ENCODE measurements at places on chromosomes 13 and 19. TPM values are rescaled to one million over a fixed set of nuclear protein-coding genes. Genes with fewer than 3 reads are reported as not detected.

GRCh38 chr19:29978080-29978479 lies 36.0 kb downstream of the URI1 start:
- no peak for DNase-seq

DNA sequence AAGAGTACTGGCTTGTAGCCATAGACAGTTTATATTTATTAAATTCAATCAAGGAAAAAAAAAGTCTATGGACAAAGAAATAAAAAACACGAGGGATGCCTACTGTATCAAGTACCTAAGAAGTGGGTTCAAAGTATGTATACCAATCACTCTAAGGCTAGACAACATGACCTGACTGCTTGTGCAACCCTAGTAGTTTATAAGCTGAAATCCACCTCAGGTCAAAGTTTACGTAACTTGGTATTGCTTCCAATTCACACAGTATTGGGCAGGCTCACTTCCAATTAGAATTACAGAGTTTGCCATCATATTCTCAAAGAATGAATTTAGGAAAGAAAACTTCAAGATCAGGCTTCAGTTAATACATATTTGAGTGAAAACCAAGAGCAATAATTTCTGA lies 657.8 kb downstream of the DACH1 start:
- no peak for DNase-seq

DNA sequence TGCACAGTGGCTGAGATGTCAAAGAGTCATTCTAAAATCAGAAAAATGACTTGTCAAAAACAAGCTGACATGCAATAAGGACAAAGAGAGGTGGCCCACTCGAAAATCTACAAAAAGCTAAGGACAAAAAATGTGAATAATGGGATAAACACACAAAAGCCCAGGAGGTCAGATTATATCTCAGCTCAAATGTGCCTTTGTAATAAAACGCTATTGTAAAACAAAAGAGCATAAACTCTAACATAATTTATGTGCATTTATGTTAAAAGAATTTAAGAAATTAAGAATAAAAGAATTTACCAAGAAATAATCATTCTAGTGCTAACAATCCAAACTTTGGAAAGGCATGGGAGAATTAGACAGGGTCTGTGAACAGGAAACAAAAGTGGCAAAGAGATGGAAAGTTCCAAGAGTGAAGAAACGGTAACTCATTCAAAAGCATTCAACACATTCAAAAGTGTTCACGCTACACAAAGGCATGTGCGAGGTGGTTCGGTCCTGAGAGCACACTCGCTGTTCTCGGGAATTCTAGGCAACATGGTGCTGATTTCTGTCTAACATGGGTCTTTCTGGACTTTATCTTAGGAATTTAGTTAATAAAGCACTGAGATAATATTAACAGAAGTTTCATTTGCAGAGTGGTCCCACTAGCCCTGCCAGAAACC lies 197.7 kb downstream of the KATNAL1 start:
- no peak for DNase-seq

- no peak for DNase-seq
Measured at GRCh38 chr13:113634279-113635047, 23.5 kb downstream of the ATP4B start.

The MUC16 gene
- not detected for polyA plus RNA-seq

DNA sequence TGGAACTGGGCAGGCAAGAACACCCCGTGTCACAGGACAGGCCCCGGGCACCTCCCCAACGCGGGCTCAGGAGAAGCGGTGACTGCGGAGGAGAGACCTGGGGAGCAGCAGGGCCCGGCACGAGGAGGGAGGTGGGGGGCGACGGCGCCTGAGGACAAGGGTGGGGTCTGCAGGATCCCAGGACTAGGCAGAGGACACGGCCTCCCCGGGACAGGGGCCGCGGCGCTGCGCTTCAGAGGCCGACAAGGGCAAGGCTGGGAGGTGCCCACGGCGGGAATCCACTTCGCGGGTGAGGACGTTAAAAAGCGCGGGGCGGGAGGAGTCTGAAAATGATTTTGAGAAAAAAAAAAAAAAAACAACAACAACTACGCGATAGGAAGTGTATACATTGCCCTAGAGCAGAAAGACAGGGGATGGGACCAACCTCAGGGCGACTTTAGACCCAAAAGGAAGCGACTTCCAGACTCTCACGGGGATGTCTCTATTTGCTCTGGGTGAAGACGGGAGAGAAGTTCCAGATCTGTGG lies 44.9 kb downstream of the ZNF611 start:
- peak; percentile 41 for DNase-seq

The RFPL4A gene
- not detected for polyA plus RNA-seq

- DNase-seq: no peak
Measured at GRCh38 chr13:97231118-97231828, 9.1 kb downstream of the MBNL2 start.

DNA sequence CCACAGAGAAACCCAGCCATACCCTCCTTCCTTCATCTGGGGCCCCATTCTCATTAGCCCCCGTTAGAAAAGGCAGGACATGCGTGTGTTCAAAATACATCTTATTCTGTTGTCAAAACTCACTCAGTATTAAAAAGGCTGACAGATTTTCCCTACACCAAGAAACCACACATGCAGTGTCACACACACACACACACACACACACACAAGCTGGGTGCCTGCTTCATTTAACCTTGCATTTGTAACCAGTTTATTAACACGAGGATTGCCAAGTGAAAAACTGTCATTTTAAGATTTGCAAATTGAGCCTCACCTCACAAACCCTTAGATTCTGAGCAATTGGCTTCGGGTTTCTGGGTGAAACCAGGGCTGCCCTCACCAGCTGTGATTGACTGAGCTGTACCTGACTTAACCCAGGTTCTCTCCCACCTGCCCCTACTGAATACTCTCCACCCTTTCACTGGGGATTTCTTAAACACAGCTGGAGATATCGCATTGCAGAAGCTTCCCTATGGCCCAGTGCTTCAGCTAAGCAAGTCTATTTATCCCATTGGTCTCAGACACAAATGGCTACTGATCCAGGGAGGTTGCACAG lies 172.7 kb upstream of the ZNF507 start:
- DNase-seq: no peak

DNA sequence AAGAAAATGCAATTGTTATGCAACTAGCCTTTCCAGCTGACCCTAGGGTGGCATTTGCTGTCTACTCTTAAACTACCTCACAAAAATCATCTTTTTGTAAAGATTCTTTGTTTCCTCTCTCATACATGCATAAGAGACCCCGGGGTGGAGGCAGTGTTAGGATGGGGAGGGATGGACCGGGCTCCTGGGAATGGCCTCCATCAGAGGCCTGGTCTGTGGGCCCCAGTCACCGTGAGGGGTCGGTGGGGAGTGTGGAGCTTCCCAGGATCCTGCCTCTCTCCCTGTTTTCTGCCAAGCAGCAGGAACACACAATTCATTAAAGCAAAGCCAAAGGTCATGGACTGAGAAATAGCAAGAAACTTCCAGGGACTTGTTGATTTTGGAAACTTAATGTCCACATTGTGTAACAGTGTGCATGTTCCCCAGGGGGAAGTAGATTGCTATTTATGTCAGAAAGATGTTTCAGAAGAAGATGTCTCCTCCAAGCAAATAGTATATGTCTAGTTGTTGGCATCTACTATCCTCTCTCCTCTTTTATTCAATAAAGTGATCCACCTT lies 241.4 kb downstream of the ENOX1 start:
- DNase-seq: no peak

DNA sequence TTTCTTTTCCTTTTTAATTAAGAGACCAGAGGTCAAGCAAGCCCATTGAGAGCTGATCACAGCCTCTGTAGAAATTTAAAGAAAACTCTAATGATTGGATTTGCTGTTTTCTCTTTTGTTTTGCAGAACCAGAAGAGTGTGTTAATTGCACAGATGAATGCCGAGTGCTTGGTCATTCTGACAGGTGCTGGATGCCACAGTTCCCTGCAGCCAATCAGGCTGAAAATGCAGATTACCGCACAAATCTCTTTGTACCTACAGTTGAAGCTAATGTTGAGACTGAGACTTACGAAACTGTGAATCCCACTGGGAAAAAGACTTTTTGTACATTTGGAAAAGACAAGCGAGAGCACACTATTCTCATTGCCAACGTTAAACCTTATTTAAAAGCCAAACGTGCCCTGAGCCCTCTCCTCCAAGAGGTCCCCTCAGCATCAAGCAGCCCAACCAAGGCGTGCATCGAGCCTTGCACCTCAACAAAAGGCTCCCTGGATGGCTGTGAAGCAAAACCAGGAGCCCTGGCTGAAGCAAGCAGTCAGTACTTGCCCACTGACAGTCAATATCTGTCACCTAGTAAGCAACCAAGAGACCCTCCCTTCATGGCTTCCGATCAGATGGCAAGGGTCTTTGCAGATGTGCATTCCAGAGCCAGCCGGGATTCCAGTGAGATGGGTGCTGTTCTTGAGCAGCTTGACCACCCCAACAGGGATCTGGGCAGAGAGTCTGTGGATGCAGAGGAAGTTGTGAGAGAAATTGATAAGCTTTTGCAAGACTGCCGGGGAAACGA lies 93.1 kb downstream of the PCDH17 start:
- DNase-seq: no peak

GRCh38 chr19:29004796-29005195 lies 208.2 kb downstream of the UQCRFS1 start:
- DNase-seq: no peak

DNA sequence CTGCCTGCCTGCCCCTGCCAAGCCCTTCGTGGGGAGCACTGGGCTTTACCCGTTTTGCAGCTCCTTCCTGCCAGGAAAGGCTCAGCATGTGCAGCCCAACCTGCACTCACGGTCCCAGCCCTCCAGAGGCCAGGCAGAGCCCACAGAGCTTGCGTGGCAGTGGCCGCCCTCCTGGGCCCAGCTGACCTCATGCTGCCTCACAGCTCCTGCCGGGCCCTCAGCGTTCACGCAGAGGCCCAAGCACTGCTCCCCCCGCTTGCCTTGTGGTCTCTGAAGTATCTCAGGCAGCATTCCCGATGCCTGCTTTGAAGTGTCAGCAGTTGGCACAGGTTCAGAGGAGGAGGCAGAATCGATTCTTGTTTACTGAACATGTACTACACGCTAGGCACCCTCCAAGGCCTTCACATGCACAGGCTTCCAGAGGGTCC lies 32.5 kb downstream of the CAPN12 start:
- no peak for DNase-seq

DNA sequence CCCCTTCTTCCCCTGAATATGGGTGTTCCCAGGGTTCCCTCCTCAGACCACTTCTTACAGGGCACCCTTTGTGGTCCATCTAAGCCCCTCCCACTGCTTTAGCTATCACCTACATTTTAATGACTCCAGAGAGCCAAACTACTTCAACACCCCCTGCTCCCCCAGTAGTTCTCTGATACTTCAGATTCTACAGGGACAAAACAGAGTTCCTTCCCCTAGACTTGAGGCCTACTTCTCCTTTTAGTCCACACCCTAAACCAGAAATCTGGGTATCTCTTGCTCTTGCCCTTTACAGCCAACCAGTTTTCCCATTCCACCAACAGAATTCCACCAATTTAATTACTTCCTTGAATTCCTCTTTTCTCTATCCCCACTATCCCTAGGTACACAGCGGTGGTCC lies 107.2 kb downstream of the KCNRG start:
- DNase-seq: no peak

DNA sequence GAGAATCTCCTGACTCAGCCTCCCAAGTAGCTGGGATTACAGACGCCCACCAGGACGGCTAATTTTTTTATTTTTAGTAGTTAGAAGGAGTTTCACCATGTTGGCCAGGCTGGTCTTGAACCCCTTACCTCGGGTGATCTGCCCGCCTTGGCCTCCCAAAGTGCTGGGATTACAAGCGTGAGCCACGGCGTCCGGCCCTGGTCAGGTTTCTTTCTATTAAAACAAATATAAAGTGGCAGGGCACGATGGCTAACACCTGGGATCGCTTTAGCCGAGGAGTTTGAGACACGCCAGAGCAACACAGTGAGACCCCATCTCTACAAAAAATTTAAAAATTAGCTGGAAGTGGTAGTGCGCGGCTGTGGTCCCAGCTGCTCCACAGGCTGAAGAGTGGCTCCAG lies 1.5 kb upstream of the MED25 start:
- no peak for DNase-seq

DNA sequence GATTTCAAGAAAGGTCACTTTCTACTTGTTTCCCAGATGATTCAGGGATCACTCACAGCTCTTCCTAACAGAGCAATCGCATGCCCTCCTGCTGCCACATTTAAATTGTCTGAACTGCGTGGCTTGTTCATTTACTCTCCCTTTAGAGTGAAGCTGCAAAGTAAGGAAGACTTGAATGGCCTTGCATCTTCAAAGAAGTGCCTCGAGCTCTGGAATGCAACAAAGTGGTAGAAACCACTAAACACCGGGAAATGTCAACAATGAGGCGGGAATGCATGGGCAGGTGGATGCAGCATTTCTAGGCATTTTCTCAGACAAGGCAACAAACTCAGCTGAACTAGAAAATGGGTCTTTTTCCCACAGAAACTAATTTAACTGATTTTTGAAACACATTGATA lies 10.3 kb upstream of the DACH1 start:
- no peak for DNase-seq

- no peak for DNase-seq
Measured at GRCh38 chr19:38562096-38562495, 55.7 kb downstream of the MAP4K1 start.

GRCh38 chr19:30082168-30082567 lies 140.1 kb downstream of the URI1 start:
- DNase-seq: no peak

GRCh38 chr13:51849145-51850101 lies 4.4 kb upstream of the TMEM272 start:
- no peak for DNase-seq

DNA sequence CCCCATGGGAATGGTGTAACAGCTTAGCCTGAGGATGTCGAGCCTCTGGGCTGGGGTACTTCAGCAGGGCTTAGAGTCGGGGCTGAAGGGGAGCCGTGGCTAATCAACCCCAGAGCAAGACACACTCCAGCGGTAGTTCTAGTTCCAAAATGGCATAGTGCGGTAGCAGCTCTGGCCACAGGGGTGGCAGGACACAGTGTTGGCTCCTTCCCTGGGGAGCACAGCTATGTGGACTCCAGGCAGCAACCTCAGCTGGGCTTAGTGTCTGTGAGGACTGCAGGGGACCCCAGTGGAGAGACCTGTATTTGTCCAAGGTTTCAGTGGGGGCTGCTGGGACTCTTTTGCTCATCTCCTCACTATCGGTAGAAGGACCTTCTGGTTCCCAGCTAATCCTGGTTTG lies 70.8 kb upstream of the PCDH20 start:
- DNase-seq: no peak

DNA sequence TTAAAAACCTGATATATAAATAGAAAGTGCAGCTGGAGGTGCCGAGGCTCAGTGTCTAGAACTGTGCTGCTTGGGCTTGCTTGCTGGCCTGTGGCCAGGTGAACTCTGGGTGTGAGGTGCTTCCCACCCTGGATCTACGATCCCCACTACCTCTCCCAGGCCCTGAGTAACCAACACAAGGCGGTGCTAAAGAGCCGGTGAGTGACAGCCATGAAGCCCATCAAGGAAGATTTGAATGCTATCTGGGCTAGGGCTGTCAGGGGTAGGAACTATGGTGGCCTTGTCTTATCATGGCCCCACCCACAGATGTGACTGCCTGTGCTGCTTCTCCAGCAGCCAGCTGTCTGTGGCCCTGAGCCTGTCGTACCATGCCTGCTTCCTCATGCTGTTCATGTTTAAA lies 25.6 kb upstream of the ZNF91 start:
- DNase-seq: no peak

GRCh38 chr19:18975011-18975410 lies 34.0 kb upstream of the HOMER3 start:
- DNase-seq: no peak

The SMIM44 gene
- polyA plus RNA-seq: not detected
